Pancreas (tissue), 10 donors: ENCODE measurements at places on chromosomes 16 and 17.

- H3K4me3 ChIP-seq = no peak overlapping the region
- H3K36me3 ChIP-seq = peaks cover 45% of the 10 kb centered on the region
- no peaks in the 10 kb centered on the region for H3K27me3 ChIP-seq
- H3K4me1 ChIP-seq = no peaks in the 10 kb centered on the region
- H3K27ac ChIP-seq = no peak overlapping the region
- no peak for DNase-seq
Measured at GRCh38 chr16:46954562-46954961, 18.9 kb downstream of the DNAJA2 start.

GRCh38 chr16:23129686-23130085 is 19.6 kb downstream of the USP31 start:
- H3K4me1 ChIP-seq = peaks cover 9% of the 10 kb centered on the region
- no peak overlapping the region for H3K4me3 ChIP-seq
- H3K27ac ChIP-seq = no peak overlapping the region
- no peaks in the 10 kb centered on the region for H3K36me3 ChIP-seq
- no peaks in the 10 kb centered on the region for H3K27me3 ChIP-seq

- H3K36me3 ChIP-seq = no peaks in the 10 kb centered on the region
- no peak for DNase-seq
- no peak overlapping the region for H3K4me3 ChIP-seq
- no peaks in the 10 kb centered on the region for H3K4me1 ChIP-seq
Measured at GRCh38 chr17:68906638-68907037, 48.6 kb downstream of the ABCA8 start.

- no peaks in the 10 kb centered on the region for H3K4me1 ChIP-seq
- peaks cover 21% of the 10 kb centered on the region for H3K36me3 ChIP-seq
- no peaks in the 10 kb centered on the region for H3K27me3 ChIP-seq
Measured at GRCh38 chr16:70561623-70562022, 38.0 kb downstream of the SF3B3 start.

DNA sequence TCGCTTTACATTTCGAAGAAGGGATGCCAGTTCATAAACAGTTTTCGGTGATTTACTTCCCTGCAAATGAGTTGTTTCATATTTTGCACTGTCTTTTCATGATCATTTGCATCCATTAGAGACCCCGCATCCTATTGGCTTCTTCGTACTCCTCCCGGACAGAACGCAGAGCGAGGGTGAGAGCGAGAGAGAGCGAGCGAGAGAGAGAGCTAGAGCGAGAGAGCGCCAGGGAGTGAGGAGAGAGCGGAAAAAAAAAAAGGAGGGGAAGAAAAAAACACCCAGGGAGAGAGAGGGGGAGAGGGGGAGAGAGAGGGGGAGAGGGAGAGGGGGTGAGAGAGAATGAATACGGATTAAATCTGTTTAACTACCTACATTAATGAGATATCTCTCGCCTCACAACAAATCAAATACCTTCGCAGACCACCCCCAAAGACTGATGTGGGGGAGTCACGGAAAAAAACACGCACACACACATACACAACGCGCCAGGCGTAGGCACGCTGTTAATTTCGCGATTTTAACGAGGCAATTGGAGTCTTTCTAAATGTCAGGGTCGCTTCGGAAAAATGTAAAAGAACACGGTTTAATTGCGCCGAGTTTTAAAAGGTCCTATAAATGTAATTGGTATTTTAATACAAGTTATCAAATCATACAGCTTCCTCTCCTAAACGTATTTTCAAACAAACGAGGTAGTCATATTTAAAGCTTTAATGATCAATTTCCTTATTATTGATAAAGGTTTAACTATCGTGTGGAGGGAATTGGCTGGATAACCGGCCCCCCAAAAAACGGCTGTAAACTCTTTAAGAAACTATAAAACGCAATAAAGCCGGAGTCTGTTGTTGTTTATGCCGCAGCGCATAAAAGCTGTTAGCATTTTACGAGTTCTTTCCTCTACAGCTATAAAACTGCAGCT is at the start of gene HOXB8:
TSS of gene HOXB8 (minus strand) at position 246 of the 916 bp plus-strand sequence. CDS start 588 bp downstream, outside the sequence.
- H3K27ac ChIP-seq = no peak within 1 kb of the TSS
- H3K4me3 ChIP-seq = no peak within 1 kb of the TSS
- peaks cover 3% of the 10 kb centered on the region for H3K4me1 ChIP-seq
- H3K27me3 ChIP-seq = peaks cover 69% of the 10 kb centered on the region
- H3K36me3 ChIP-seq = no peaks in the 10 kb centered on the region
- no peak for DNase-seq
